ENCODE measurements at places on chromosomes 4 and X.

GRCh38 chr4:112954286-112954685 lies 95.2 kb upstream of the ANK2 start:
- DNase-seq, result no peak

DNA sequence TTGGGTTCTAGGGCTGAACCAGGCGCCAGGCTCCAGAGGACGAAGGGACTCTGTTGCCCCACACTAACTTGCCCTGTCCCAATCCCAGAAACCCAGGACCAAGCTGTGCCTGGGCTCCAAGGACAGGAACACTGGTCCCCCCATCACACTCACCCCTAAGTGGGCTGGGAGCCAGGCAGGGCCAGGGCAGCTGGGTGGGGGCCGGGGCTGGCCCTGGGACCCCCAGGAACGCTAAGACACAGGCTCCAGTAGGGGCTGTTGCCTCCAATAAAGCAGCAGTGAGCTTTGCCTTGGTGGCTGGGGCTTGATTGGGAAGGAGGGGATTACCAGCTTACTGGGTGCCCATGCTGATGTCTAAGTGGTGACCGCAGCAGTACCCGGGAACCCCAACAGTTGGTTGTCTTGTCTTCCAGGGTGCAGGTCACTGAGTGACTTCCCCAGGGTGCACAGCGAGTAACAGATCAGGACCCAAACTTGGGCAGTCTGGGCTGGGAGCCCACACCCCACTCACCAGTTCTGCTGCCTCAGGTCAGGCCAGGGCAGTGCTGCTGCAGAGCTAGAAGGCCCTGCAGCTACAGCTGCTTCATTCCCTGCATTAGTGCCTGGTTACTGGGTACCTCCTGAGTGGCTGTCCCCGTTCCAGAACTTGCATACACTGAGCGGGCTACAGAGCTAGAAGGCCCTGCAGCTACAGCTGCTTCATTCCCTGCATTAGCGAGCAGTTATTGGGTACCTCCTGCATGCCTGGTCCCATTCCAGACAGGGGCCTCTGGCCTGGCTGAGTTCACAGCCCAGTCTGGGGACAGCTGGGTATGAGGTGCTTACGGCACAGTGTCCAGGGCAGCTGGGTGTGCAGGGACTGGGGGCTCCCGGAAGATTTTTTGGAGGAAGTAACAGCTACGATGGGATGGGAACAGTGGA lies 9.4 kb upstream of the ADD1 start:
- no peak for DNase-seq

DNA sequence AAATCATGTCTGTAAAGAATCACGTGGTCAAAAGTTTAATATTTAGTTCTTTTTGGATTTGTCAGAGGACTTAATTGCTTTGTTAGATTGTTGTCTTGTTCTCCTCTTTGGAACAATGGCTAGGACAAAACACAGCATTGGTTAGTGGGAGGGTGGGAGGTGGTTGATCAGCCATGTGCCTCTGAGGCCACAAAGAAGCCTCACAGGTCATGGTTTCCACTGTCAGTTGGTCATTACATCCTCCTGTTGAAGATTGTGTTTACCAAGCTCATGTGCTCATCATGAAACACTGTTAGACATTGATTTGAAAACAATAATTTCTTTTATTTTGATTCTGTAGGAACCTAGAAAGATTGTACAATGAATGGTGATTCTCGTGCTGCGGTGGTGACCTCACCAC lies 31.9 kb downstream of the ADD1 start:
- DNase-seq, result no peak

GRCh38 chrX:49266523-49267445 lies 2.3 kb upstream of the FOXP3 start:
- no peak for DNase-seq

DNA sequence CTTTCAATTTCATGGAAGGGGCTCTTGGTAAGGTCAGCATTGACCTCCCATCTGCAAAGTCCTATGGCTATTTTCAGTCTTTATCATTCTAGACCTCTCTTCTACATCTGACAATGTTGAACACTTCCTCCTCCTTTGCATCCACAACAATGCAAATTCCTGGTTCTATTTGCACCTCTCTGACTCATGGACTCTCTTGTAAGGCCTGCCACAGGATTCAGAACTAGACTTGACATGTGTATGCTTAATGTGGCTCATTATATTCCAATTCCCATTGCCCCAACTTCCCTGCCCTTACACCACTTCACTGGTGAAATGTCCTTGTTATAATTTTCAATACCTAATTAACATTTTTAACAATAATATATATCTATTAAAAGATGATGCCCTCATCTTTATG lies 314.3 kb upstream of the FGF13 start:
- DNase-seq, result no peak

DNA sequence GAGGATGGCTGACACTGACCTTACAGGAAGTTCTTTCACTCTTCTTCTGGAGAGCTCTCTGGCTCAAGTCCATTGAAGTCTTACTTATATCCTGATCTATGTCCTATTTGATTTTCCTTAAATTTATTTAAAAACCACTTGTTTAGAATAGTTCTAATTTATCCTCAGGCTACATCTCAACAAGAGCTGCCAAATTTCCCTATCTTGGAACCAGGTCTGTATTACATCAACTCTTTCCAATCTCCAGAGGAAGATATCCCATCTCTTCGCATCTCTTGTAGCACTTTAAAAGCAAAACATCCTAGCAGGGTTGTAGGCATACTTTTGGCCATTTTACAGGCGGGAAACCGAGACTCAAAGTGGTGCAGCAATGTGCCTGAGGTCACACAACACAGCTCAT lies 290.5 kb upstream of the TEX13C start:
- no peak for DNase-seq

DNA sequence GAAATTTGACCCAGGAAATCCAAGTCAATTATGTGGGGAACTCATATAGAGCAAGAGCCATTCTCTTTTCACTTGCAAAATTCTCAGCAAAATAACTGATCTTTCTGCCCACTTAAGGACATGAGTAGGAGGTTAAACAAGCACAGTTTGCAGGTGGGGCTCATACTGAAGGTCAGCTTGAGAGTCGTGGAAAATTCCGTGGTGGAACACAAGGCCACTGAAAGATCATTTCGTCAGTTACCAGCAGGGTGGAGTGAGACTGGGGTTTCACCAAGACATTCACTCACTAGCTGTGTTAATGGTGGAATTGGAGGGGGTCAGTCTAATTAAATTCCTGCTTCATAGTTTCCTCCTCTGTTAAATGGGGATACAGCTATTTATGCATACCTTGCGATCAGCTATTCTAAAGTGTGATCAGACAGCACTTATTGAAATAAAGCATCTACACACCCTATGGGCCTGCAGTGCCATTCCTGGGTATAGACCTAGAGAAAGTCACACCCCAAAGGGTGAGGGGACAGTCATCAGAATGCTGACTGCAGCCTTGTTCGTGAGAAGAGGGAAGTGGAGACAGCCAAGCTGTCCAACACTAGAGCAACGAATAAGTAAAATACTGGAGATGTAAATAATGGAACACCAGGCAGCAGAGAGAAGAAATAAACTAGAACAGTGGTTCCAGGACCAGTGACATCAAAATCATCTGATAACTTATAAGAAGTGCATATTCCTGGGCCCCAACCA lies 42.7 kb upstream of the CLNK start:
- DNase-seq, result no peak

DNA sequence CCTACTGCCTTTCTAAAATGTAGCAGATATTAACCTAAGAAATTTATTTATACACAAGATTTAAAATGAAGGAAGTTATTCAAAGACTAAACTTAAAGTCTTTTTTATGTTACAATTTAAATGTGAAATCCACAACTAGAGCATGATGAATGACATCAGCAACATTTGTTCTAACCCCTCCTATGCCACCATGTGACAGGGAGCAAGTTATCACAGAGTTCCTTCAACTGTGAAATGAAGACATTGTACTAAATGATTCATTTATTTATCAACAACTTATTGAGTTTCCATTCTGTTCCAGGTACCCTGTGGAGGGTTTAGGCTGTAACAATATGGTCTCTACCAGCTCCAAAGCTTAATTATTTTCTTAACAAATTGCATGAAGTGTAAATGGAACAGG lies 76.9 kb downstream of the SLC39A8 start:
- DNase-seq, result no peak

GRCh38 chr4:77126809-77127208 lies 30.2 kb upstream of the CCNG2 start:
- no peak for DNase-seq

DNA sequence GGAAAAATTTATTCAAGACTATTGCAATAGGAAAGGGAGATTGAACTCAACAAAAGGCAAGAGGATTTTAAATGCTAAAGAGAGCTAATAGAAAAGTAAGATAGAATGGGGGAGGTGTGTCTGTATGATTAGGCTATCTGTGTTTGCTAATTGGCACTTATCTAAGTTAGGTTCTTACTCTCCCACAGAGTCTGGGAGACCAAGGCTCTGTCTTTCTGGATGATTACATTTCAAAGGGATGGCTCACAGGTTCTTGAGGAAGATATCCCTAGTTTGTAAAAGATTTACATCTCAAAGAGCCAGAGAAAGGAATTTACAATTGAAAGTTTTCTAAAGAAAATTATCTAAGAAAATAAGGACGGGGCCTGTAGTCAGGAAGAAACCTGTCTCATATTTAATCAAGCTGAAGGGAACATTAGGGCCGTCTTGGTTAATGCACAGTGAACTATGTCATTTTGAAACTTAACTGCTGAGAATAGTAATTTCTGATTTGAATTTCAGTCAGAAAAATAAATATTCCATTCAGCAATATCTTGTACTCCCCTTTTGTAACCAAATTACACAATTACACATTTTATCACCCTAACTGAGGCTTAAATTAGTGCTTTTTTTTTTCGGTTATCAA lies 75.8 kb downstream of the MAGEB10 start:
- DNase-seq, result no peak

GRCh38 chr4:56681853-56682525 lies 893 bp upstream of the HOPX start:
- no peak for DNase-seq

GRCh38 chr4:171117457-171117856 lies 695.7 kb upstream of the GALNTL6 start:
- DNase-seq, result no peak

DNA sequence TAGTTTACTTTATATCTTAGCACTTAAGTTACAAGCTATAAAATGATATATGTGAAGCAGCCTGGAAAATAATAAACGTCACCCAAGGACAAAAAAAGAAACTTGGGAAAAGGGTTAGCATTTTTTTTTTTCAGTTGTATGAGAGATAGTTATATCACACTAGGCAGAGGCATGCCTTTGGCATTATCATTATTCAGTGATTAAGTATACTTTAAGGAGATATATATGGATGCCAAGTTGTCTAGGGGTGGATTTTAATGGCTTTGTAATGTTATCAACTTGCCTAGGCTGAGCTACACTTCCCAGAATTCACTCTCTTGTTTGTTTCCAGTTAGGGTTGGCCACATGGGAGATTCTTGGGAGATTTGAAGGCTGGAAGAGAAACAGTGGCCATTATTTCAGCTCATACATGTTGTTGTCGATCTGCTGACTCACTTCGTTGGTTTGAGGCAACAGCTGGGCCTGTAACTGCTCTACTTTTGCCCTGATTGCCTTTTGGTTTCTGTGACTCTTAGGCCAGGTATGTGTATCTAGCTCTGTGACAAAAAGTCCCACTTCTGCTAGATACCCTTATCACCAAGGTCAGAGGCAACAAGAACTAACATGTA lies 11.5 kb upstream of the SRPX start:
- no peak for DNase-seq

DNA sequence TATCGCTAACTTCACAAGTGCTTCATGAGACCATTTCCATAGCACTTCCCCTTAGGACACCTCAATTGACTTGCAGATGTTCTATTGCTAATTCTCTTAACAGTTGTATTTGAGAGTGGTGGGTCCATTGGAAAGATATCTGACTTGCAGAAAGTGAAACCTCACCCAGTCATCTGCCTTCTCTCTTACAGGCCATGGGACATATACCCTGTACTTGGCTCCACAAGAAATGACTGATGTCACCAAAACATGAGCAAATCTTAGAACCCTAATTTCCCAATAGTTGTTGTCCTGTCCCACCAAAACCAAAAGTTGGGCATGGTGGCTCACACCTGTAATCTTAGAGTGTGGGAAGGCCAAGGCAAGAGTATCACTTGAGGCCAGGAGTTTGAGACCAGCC lies 101.9 kb upstream of the MAML3 start:
- no peak for DNase-seq

- DNase-seq, result no peak
Observed at GRCh38 chr4:161554372-161554990, 609.3 kb downstream of the FSTL5 start.

- DNase-seq, result no peak
Observed at GRCh38 chr4:123996718-123997510, 600.3 kb downstream of the SPRY1 start.

- no peak for DNase-seq
Observed at GRCh38 chrX:19030805-19031204, 46.9 kb upstream of the PHKA2 start.

DNA sequence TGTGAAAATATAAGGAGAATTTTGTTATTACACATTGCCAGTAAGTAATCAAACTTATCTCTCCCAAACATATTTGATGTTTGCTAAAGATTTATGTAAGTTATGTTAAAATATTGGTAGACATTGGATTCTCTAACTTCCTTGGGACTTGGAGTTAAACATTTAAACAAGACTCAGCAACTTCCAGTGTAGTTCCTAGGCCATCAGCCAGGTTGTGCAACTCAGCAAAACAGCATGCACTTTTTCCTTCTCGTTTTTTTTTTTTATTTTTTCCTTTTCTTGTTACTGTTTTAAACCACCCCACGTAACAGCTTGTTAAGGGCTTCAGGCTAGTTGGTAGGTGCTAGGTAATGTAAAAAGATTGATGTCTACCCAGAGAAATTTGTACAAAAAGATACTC lies 510.4 kb downstream of the ANKRD50 start:
- no peak for DNase-seq

GRCh38 chr4:186192066-186192612 lies 772 bp downstream of the CYP4V2 start:
- DNase-seq, result peak; percentile 11

- DNase-seq, result no peak
Observed at GRCh38 chr4:98608356-98608755, 50.1 kb downstream of the TSPAN5 start.

GRCh38 chr4:184972991-184973390 lies 45.3 kb upstream of the HELT start:
- DNase-seq, result no peak

GRCh38 chr4:74932010-74932409 lies 906 bp upstream of the PARM1 start:
- DNase-seq, result no peak

Measured in stimulated activated CD4-positive, alpha-beta T cell treated with anti-CD3 and anti-CD28 coated beads, Interleukin-4, amount 100 ng/mL, for 4 hours (primary cell).